Stimulated activated naive CD8-positive, alpha-beta T cell treated with anti-CD3 and anti-CD28 coated beads, Interleukin-15, amount 100 ng/mL, for 72 hours (primary cell): ENCODE measurements at places on chromosomes 2 and 18.

GRCh38 chr2:227817850-227818674 lies 4.4 kb downstream of the CCL20 start:
- peak; percentile 70 for DNase-seq

- DNase-seq: peak; percentile 16
Observed at GRCh38 chr2:237662671-237663093, 35.3 kb downstream of the LRRFIP1 start.

DNA sequence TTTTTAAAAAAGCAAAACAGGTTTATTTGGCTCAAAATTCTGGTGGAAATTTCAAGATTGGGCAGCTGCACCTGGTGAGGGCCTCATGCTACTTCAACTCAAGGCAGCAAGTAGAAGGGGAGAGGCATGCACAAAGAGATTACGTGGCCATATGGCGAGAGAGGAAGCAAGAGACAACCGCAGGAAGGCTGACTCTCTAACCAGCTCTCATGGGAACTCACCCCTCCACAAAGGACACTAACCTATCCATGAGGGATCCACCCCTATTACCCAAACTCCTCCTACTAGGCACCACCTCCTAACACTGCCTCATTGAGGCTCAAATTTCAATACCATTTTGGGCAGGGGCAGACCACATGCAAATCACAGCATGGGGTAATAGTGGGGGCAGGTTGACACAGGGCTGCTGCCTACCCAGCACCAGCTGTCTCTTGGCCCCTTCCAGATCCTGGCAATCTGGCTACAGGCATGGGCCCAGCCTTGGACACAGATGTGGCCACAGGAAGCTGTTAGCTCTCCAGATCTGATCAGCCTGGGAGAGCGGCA lies 2.0 kb upstream of the CAPN10 start:
- no peak for DNase-seq

DNA sequence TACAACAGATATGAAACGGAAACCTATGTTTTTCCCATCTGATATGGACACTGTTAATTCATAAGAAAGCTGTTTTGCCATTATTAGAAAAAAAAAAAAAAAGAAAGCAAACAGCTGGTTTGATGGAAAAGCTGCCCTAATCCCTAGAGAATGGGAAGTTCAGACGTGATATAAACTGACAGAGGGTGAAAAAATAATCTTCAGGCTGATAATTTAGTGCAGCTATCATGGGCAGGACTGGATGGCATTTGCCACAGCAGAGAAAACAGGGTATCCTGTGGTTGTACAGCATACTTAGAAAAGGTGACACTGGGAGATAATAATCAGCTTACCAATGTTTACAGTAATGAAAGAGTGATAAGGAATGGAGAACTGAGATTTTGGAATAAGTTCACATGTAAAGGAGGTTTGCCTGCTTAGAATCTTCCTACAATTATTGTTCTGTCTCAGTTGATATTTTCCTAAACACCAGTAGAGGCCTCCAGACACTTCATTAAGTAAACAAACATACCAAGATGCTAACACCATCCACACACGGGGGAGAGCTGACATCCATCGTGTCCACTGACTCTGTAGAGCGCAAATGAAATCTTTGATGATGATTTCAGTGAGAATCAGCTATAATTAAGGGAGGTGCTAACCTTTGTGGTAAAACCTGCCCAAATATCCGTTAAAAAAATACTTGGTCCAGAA lies 211.6 kb upstream of the MMADHC start:
- DNase-seq: no peak

GRCh38 chr2:152627351-152627957 lies 89.8 kb downstream of the PRPF40A start:
- DNase-seq: no peak

GRCh38 chr2:240170354-240170735 lies 29.9 kb upstream of the OTOS start:
- DNase-seq: no peak
